ENCODE measurements at places on chromosomes 3 and 15. TPM values are rescaled to one million over a fixed set of nuclear protein-coding genes. Genes with fewer than 3 reads are reported as not detected.

DNA sequence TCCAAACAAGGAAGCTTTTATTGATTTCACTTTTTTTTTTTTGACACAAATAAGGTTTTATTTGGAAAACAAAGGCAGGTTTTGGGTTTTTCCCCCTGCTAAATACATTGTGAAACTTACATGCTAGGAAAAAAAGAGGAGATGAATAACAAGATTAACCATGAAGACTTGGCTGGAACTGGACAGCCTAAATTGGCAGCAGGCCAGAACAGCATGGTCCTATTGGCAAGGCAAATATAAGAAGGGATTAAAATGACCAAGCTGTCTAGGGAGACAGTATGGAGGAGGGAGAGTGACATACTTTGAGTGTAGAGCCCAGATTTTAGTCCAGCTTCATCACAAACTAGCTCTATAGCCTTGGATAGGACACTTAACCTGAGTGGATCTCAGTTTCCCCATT, 63.9 kb upstream of the BBX start:
- ATAC-seq, result no peak

CFAP44 gene
- total RNA-seq, result 11.6 TPM

PLA2G4E gene
- not detected for total RNA-seq

GRCh38 chr3:194543550-194543949, 56.7 kb upstream of the ATP13A3 start:
- no peak for ATAC-seq

GABRB3 gene
- 0.32 TPM for total RNA-seq

DNA sequence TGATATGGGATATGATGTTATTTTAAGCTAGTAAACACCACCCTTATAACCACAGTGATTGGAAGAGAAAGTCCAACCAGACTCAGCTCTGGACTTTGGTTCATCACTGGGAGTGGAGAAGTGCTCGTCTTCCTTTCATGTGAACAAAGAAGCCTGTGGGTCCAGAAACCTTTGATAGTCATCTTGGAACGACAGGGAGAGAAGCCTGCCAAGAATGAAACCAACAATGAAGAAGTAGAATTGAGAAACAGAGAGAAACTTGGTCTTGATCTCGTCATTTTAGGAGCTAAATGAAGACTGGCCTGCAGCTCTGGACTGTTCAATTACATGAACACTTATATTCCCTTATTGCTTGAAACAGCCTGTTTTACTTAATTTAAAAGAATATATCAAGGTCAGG, 13.1 kb upstream of the SLC35G2 start:
- no peak for ATAC-seq

DNA sequence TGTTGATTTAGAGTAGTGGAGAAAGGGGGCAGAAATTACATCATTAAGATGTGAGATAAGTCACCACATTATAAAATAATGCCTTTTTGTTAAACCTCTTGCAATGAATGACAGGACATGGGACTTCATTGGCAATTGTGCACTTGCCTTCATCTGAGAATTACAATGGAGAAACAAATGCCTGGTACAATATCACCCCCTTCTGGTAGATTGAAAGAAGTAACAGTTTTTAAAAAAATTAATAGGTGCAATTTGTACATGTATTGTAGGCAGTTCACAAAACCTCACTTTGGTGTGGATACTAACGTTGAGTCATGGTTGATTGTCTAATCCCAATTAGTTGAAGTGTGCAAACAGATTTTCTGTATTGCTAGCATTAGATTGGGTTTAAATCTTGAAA, 4.6 kb upstream of the P2RY14 start:
- ATAC-seq, result peak; percentile 34

IL17RD gene
- total RNA-seq, result 0.48 TPM

Data from activated T-helper 17 cell treated with anti-CD3 and anti-CD28 coated beads, Interleukin-2, amount 50 U/mL, for 72 hours (primary cell).